ENCODE measurements at places on chromosomes 16 and 17. TPM values are rescaled to one million over a fixed set of nuclear protein-coding genes. Genes with fewer than 3 reads are reported as not detected.

CASKIN2 gene
- 19.2 TPM for total RNA-seq

KRTAP2-1 gene
- not detected for total RNA-seq

TBKBP1 gene
- 0.40 TPM for total RNA-seq

ALOX15 gene
- total RNA-seq = not detected

SLFN14 gene
- total RNA-seq = not detected

ENPP7 gene
- total RNA-seq = not detected

GAST gene
- not detected for total RNA-seq
